ENCODE measurements at places on chromosomes 13 and 19. TPM values are rescaled to one million over a fixed set of nuclear protein-coding genes. Genes with fewer than 3 reads are reported as not detected.

SYNGR4 gene
- total RNA-seq, result 0.20 TPM

PRX gene
- total RNA-seq, result 4.4 TPM

GRCh38 chr13:40330950-40331349 lies 335.5 kb downstream of the FOXO1 start:
- no peak for DNase-seq

ZNF418 gene
- not detected for total RNA-seq

DNA sequence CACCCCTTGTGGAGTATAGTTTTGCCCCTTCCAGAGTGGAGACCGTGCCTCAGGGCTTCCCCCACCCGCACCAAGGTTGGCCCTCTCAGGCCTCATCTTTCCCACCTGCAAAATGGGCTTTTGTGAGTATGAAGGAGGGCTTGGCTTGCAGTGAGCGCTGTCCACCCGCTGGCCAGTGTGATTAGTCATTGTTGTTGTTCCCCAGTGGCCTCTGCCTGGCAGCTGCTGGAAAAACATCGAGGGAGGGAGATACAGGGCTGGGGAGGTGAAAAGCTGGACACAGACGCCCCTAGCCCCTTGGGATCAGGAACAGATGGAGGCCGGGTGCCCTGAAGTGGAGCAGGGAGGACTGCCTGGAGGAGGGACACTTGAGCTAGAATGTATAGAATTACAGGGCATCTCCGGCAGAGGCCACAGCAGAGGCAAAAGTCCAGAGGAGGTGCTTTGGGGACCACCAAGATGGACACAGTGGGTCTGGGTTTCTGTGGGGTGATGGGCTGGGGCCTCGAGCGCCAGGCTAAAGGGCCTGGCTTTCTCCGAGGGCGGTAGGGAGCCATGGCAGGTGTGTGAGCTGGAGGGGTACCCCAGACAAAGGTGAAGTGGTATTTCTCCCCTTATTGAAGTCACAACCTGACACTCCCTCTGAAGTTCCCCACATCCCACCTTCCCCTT lies 3.9 kb upstream of the IL12RB1 start:
- DNase-seq, result no peak

GRCh38 chr13:106100171-106100919 lies 435.1 kb downstream of the EFNB2 start:
- DNase-seq, result no peak

DNA sequence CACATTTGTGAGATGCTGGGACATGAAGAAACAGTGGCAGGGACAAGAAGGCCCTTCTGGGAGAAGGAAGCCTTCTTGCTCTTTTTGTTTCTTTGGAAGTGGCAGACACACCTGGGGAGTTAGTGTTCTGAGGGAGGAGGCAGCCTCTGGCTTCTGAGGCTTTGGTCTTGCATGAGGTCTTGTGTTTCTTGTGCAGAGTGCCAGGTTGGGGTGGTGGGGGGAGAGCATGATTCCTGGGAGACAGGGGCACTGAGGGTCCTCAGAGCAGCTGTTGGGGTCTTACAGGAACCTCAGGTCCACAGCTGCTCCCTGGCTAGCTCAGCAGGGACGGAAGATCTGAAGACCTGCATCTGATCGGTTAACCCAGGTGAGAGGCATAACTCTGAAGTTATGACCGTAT lies 167.5 kb upstream of the ZNF536 start:
- no peak for DNase-seq

- peak; percentile 83 for DNase-seq
Observed at GRCh38 chr13:110008816-110009215, 222.4 kb upstream of the IRS2 start.

FFAR1 gene
- total RNA-seq, result 1.7 TPM

GRCh38 chr13:76239031-76239680 lies 603.0 kb downstream of the LMO7 start:
- no peak for DNase-seq

DNA sequence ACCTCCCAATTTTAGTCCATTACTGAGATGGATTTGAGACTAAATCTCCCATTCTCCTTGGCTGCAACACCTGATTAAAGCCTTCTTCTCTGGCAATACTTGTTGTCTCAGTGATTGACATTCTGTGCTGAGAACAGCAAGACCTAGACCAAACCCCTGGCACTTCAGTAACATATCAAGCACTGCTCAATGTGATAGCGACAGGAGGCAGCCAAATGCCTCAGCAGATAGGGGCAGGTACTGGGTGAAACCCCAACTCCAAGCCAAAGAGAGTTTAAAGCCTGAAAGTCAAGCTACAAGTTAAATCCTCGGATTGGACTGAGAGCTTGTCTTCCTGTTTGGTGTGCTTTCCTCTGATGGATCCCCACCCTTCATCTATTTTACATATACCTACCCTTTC lies 52.7 kb downstream of the STARD13 start:
- DNase-seq, result no peak

GRCh38 chr19:56905631-56906150 lies 65.2 kb upstream of the PEG3 start:
- DNase-seq, result no peak

DNA sequence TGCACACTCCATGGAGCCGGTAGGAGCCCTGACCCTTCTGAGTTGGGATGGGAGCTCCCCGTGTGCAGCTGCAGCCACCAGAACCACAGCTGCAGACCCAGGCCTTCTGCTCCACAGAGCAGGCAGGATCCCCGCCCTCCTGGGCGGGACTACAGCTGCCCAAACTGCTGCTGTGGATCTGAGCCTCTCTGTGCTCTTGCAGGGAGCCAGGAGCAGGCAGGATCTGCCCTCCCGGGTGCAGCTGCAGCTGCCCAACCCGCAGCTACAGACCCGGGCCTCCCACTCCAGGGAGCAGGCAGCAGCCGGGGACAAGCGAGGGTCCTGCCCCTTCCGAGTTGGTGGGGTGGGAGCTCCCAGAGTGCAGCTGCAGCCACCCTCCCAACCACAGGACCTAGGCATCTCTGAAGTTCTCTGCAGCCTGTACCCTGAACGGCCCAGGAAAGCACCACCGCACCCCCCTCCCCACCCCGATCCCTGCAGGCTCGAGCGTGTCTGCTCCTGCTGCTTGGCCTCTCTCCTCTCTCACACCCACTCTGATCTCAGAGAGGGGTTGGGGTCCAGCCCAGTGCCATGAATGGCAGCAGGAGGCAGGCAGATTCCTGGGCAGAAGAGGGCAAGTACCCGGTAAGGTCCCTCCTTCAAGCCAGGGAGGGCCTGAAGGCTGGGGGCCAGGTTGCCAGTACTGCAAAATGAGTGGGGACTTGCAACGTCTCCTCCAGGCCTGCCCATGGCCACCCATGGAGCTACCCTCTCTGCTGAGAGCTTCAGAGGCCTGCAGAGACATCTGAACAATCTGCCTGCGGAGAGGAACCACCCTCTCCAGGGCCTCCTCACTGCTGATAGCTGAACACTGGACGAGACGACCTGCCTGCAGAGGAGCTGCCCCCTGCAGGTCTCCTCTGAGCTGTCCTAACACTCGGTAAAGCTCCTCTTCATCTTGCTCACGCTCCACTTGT lies 16.4 kb upstream of the EMP3 start:
- no peak for DNase-seq

ZNF490 gene
- total RNA-seq, result 9.1 TPM

GRCh38 chr19:46731007-46731501 lies 14.1 kb upstream of the PRKD2 start:
- DNase-seq, result peak; percentile 86

DNA sequence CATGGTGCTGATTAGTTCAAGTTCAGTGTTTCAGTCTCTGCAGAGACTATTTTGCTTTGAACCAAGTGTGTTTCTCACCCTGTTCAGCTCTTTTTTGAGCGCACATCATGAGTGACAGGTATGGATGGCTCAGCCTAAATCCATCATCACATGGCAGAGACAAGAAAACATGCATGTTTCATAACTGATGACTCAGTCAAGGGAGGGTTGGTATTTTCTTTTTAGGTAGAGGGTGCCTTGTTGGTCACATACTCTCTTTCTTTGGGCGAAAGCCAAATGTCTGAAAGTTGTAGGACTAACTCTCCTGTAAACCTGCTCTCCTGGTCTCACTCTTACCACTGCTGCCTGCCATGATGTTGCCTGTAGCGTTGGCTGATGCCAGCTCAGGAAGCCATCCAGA lies 48.1 kb upstream of the RAP2A start:
- no peak for DNase-seq

DNA sequence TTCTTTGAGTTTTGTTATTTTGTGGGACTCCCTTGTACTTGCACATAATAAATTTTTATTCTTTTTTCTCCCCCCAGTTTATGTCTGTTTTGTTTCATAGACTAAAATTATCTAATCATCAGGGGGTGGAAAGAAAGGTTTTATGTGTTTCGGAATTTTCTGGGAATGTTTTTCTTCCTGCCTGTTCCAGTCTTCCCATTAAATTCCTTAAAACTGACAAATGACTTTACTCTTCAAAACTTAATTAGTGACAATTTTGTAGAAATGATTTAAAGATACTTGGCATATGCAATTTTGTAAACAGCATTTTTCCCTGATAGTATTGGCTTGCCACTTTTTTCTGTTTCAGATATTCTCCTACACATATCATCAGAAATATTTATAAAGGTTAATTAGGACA lies 1813.4 kb downstream of the PCDH9 start:
- DNase-seq, result no peak

GRCh38 chr13:42174344-42175162 lies 97.4 kb upstream of the AKAP11 start:
- no peak for DNase-seq

URAD gene
- not detected for total RNA-seq

GRCh38 chr19:11400798-11401197 lies 16.7 kb upstream of the EPOR start:
- DNase-seq, result no peak

GRCh38 chr19:12953138-12953798 lies 3.8 kb downstream of the GADD45GIP1 start:
- DNase-seq, result no peak

GRCh38 chr13:80164462-80164861 lies 176.5 kb downstream of the SPRY2 start:
- DNase-seq, result no peak

DNA sequence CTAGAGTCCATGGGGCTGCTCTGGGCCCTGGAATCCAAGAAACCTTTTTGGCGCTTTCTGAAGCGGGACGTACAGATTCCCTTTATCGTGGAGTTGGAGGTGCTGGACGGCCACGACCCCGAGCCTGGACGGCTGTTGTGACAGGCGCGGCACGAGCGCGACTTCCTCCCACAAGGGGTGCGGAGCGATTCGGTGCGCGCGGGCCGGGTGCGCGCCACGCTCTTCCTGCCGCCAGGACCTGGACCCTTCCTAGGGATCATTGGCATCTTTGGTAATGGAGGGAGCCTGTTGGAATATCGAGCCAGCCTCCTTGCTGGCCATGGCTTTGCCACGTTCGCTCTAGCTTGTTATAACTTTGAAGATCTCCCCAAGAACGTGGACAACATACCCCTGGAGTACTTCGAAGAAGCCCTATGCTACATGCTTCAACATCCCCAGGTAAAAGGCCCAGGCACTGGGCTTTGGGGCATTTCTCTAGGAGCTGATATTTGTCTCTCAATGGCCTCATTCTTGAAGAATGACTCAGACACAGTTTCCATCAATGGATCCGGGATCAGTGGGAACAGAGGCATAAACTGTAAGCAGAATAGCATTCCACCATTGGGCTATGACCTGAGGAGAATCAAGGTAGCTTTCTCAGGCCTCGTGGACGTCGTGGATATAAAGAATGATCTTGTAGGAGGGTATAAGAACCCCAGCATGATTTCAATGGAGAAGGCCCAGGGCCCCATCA lies 3.5 kb upstream of the ZFP82 start:
- no peak for DNase-seq

FCER2 gene
- total RNA-seq, result not detected

DNA sequence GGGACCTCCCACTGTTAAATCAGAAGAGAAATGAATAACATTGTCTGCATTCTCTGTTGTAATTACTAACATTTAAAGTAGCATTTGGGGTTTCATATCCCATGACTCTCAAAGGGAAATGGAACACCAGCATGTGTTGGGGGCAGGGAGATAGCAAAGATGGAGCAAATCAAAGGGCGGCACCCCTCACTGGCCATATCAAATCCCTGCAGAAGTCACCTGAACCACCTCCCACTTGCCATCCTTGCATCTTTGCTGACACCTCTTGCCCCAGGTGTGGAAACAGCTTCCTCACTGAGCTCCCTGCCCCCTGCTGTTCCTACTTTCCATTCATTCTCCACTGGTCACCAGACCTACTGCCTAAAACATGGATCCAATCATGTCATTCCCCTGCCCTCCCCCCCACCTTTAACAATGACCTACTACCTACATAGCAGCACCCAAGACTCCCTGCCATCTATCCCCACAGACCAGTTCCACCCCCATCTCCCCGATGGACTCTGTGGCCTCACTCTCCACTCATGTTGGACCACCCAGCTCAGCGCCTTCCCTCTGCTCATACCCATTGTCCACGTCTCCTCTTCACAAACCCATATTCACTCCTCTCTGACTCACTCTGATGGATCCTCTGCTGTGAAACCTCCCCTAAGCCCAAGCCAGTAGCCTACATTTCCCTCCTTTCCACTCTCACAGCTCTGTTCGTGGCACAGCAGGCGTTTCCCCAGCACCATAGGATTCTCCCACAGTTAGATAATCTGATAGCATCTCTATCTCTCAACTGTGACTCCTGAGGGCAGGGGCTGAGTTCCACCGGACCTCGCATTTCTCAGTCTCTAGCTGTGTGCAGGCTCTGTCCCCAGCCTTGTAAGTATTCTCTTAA lies 55.9 kb downstream of the DLEU7 start:
- no peak for DNase-seq

DNA sequence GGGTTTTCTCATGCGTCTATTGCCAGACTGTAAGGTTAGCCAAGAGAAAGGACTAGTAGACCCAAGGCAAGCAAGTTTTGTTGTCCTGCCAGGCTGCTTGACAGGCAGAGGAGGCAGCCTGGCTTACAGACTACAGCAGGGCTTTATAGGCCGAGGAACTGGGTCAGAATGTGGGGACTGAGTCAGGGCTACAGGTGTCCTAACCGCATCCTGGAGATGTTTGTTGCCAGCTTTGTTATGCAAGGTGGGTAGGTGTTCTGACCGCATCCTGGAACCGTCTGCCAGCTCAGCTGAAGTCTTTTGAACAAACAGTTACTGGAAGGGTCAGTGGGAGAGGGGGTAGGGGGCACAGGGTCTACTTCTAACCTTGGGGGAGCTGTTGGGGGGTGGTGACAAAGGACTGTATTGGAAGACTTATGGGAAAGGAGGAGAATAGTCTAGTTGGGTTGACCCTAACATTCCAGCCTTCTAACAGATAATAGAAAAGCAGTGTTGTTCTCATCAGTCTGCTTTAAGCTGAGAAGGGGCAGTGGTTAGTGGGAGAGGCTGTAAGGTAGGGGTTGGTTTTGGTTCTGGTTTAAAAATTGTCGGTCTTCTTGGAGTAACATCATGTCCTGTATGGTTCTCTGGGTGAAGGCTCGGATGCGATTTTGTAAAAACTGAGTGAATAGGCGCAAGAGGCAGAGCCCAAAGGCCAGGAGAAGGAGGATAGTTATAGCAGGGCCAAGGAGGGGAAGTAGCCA lies 913.8 kb upstream of the SLITRK5 start:
- DNase-seq, result no peak

HPN gene
- total RNA-seq, result not detected

DNA sequence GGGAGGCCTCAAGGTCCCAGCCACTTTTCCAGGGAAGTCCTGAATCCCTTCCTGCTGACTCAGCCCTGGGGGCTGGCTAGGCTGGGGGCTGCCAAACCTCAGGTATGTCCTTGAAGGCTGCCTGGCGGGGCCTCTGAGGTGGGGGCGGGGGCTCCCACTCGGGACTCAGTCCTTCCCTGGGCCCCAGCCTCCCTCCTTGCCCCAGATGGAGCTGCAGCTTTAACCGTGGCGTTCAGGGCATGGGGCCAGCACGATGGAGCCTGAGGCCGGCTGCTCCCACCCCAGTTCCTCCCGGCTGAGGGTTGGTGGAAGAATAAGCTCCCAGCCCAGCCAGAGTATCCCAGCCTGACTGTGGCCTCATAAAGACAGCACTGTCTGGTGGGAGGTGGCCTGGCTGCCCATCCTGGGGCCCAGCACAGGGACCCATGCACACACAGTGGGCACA lies 12.4 kb downstream of the CILP2 start:
- no peak for DNase-seq

P2RY11 gene
- 1.8 TPM for total RNA-seq

KANK3 gene
- 5.3 TPM for total RNA-seq

Measured in Caki2 (cell line).